ENCODE measurements at places on chromosomes 1 and 21.

DNA sequence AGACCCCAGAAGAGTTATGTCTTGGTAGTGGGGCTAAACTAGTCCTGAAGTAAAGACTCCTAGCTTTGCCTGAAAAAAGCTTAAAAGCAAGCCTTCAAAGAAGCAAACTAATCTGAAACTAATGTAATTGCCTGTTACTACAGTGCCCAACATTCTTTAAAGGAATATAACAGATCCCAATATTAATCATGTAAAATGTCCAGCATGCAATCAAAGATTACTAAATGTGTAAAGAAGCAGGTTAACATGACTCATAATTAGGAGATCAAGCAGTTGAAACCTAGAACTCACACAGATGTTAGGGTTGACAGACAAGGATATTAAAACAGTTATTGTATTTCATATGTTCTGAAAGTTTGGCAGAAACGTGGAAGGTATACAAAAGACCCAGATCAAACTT, 17.8 kb downstream of the DYRK1A start:
- no peak for DNase-seq

DNA sequence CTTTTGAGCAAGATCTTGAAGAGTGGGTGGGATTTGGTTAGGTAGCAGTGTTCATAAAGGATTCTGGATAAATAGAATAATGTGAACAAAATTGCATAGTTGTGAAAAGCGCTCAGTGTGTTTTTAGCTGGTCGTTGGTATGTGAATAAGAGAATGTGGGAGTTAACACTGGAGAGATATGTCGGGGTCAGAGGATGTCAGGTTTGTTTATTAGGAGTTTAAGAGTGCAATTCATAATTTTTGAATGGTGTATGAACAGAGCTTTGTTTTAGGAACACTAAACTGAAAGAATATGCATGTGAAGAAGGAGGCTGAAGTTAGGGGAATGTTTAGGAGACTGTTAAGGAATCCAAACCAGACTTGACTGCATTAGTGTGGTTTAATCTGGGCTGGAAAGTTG, 9.4 kb downstream of the USP16 start:
- DNase-seq, result peak; percentile 35

DNA sequence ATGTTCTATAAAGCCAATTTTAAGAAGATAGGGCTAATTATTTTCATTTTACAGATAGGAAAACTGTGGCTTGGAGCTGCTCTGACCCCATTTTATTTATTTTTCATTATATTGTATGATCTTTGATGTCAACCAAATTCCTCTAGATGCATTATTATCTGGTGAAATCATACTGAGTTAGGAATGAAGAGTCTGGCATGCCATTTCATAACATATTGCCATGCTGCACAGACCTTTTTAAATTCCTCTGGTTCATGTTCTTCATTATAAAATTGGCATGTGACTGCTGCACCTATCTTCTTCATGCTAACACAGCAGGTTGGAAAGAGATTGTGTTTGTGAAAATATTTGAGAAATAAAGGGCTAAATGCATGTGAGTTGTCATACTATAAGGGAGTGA, 12.7 kb downstream of the PRRX1 start:
- DNase-seq, result peak; percentile 66

- no peak for DNase-seq
These were observed 123.4 kb downstream of the SIK1 start for GRCh38 chr21:43303275-43304178.
